ENCODE measurements at places on chromosomes 6 and 20.
A peak's percentile ranks its signal among the peaks of the same experiment; 100 is the strongest.

- no peak for DNase-seq
These were observed 213.0 kb upstream of the CDYL start for GRCh38 chr6:4563156-4563555.

DNA sequence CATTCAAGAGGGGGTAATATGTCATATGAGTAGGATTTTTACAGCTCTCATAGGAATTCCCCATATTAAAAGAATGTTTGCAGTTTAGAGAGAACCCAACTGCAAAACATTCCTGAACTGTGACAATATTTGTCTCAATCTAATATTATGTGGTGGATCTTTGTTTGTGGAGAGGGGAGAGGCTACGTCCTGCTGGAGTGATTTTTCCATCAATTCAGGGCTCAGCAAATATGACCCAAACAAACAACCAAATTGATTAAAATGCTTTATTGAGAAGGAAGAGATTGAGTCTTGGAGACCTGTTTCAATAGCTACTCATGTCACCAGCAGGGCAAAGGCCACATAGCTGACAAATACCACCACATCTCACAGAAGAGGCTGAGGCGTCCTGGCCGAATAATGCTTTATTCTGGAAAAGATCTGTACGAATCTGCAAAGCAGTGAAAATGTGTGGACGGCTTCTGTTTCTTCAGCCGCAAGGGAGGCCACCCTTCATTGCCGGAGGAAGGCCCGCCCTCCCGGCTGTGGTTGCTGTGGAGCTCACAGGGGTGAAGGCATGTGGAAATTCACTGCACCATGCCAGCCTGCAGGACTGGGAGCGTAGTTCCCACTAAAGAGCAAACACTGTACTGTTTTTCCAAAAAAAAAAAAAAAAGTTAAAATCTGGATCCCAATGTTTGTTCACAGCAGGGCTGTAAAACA lies 89.7 kb upstream of the QKI start:
- DNase-seq = peak; percentile 60

GRCh38 chr6:118212451-118213173 lies 305.5 kb downstream of the SLC35F1 start:
- no peak for DNase-seq

DNA sequence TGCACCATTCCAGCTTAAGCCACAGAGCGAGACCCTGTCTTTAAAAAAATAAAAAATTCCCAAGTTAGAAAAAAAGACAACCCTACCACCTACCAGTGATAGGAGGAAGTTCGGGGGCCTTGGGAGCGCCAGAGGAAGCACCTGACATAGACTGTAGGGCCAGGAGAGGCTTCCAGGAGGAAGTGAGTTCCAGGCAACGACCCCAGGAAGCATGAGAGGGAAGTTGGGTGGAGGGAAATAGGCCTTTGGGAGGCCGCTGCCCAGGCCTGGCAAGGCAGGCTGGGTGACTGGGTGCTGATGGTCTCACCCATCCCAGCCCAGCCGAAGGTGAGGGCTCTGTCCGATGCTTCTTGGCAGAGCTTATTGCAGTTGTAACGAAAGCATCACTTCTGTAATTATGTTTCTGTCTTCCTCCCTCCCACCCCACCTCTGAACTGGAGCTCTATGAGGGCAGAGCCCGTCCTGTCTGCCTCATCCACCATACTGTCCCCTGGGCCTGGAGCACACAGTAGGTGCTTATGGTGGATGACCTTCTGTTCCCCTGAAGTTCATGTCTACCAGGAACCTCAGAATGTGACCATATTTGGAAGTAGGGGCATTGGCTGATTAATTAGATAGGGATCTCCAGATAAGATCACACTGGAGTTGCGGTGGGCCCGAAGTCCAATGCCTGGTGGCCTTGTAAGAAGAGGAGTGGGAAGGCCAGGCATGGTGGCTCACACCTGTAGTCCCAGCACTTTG lies 54.1 kb downstream of the UBE2V1 start:
- DNase-seq = no peak

Data from nucleus accumbens (tissue), 56 donors.